ENCODE measurements at places on chromosomes 1 and 21. TPM values are rescaled to one million over a fixed set of nuclear protein-coding genes. Genes with fewer than 3 reads are reported as not detected.
A peak's percentile ranks its signal among the peaks of the same experiment; 100 is the strongest.

GRCh38 chr1:167104256-167104633 is 10.4 kb downstream of the STYXL2 start:
- no peak for DNase-seq

DNA sequence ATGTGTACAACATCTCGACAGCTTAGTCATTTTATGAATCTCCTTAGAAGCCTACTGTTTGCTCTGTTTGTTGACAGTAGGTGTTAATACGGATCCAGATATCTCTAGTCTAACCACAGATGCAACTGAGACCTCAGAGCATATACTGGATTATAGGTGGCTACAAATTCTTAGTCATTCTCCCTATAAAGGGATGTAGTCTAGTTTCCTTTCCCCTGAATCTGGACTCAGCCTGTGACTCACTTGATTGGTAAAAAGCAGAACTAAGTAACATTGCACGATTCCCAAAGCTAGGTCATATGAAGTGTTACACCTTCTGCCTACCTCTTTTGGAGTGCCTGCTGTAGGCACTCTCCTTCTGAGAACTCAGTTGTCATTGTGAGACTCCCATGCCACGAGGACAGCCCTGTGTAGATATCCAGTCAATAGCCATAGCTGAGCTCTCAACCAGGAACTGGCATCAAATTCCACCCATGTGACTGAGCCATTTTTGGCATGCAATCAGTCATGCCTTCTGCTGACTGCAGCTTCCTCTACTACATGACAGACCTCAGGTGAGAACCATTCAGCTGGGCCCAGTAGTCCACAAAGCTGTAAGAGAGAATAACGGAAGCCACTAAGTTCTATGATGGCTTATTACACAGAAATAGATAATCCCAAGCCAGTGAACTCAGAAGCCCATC is 135.9 kb upstream of the CHRM3 start:
- DNase-seq = no peak

Gene ANKRD35
- total RNA-seq = 19.5 TPM

Gene NGF
- total RNA-seq = not detected

- no peak for DNase-seq
These were observed 7.9 kb downstream of the CDK18 start for GRCh38 chr1:205512059-205513045.

Gene TRIM67
- not detected for total RNA-seq

Gene CHI3L2
- total RNA-seq = 2.3 TPM

DNA sequence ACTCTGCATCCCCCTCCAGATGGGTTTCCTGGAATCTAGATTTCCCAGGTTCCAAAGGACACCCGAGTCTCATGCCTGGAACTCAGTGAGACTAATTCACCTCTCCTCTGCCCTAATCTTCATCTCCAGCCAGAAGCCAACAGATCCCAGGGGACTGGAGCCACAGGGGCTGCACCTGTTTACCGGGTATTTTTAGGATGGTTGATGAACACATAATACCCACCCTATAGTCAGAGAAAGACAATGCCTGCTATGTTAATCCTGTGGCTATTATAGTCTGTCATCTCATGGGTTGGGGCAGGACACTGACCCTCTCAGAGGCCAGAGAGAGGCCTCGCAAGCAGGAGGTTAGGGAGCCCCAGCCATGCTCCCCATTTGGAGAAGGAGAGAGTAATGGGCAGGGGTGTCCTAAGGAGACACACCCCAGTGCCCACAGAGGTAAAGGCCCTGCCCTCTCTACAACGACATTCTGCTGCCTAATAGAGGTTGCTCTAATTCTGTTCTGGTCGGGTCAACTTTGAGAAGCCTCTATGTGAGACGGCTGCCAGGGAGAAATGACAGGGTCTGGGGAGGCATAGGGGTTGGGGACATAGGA is 1.0 kb upstream of the TNNI1 start:
- DNase-seq = peak; percentile 33

DNA sequence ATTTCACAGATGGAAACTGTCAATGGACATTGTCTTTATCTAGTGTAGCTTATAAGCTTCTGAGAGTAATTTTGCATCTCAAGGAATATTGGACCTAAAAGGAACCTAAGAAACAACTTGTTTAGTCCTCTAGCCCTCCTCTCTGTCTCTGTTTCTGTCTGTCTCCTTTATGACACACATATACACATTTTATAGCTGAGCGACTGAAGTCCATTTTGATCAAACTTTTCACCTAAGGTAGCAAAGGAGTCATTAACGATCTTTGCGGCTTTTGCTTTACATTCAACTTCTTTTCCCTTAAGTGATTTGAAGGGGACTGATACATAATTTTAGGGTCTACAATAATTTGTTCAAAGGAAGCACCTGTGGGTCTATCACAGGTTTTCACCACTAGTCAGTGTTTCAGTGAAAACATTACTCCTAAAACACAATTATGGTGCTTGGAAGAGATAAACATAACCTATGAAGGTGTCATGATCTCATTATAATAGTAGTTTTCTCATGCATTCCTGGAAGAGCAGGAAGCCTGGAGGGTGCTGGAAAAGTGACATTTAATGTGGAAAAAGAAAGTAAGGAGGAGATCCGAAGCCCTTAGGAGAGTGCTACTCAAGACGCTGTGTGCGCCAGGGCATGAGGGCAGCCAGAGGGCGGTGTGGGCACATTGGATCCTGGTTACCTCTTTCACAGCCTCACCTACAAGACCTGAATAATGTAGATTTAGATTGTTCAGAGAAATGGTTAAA is 248.6 kb downstream of the DNM3 start:
- DNase-seq = no peak

Gene CMPK1
- 93.5 TPM for total RNA-seq

Gene NR5A2
- total RNA-seq = 1.1 TPM

DNA sequence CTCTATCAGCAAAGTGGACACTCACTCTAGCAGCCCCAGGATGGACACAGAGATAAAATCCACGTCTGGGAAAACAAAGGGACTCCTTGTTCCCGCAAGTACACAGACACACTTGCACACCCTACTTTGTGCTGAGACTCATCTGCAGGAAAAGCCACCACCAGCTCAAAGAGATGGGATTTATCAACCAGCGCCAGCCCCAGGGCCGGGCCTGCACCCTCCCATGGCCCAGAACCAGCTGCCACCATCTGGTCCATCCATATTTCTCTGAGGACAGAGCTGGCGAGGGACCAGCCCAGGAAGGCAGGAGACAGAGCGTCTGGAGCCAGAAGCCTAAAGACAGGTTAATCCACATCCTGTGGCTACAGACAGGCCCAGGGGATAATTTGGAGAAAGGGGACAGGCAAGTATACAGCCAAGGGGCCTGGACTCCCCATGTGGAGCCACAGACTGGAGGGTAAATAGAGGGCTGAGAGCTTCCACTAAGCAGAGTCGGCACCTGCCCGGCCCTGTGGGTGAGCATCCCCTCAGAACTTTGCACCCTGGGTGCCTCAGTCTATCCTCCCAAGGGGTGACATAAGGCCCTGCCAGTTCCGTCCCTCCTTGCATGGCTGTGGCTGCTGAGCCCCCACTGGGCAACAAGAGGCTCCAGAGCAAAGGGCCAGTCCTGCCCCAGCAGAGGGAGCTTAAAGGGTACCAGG is 233.9 kb downstream of the PTPRU start:
- DNase-seq = no peak

Gene LEPR
- 7.4 TPM for total RNA-seq

Gene ZFYVE9
- total RNA-seq = 42.2 TPM

- DNase-seq = no peak
These were observed 63.7 kb downstream of the TOR1AIP2 start for GRCh38 chr1:179813626-179814545.

- no peak for DNase-seq
These were observed 3.1 kb downstream of the LAMB3 start for GRCh38 chr1:209648931-209649776.

Gene PLA2G2F
- not detected for total RNA-seq

DNA sequence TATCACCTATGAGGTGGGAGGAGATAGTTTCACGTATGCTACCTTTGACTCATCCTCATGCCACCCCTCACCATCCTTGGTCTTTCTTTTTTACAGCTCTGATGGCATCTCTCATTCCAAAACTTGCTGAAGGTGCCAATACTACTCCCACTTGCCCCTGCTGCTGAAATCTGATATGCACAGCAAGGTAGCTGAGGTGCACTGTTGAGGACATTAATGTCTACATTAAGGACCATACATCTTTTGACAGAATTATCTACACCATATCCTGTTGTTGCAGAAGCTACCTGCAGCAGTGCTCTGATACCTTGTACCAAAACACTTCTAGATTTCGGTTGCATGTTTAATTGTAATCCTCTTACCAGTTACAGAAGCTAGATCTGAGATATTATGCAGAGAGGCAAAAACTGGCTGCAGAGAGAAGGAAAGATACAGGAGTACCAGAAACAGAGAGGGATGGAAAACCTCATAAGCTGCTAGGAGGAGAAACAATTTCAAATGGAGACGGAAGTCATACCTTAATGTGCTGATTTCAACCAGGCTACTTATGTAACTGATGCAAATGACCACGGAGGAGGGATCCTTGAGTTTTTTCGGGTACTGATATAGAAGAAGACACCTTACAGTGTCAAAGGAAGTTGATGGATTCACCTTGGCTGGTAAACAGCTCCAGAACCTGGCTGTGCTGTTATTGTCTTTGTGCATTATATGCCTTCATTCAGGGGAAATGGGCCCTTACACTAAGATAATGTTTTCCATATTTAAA is 19.3 kb upstream of the PTPRC start:
- DNase-seq = no peak

DNA sequence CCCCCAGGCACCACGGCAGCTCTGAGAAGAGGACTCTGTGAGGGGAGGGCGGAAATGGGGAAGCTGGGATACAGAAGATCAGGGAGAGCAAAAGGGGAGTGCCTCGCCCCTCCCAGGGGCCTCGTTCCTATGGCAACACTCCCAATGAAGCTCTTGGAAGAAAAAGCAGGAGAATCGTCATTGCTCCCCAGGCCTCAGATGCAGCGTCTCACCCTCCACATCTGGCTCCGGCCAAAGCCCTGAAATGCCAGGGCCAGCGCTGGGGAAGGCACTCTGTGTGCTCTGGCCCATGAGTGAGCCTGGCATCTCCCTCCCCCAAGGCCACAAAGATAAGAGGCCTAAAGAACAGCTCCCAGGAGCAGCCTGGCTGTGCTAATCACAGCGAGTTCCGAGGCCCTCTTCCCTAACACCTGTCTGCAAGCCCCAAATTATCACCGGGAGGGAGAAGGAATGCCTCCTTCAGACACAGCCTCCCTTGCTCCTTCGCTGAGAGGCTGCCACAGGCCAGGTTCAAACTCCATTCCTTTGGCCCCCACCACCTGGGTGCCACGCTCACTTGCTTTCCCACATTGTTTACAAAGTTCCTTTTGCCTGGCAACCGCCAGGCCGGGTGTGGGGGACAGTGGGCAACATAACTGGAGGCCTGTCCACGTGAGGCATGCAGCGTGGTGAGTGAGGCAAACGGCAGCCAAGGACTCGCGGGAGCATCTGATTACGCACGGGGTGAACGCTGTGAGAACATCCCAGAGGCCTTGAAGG is 27.8 kb downstream of the ECE1 start:
- peak; percentile 47 for DNase-seq

GRCh38 chr21:27425172-27425571 is 458.3 kb upstream of the ADAMTS5 start:
- DNase-seq = no peak

Gene COL16A1
- 11.4 TPM for total RNA-seq

DNA sequence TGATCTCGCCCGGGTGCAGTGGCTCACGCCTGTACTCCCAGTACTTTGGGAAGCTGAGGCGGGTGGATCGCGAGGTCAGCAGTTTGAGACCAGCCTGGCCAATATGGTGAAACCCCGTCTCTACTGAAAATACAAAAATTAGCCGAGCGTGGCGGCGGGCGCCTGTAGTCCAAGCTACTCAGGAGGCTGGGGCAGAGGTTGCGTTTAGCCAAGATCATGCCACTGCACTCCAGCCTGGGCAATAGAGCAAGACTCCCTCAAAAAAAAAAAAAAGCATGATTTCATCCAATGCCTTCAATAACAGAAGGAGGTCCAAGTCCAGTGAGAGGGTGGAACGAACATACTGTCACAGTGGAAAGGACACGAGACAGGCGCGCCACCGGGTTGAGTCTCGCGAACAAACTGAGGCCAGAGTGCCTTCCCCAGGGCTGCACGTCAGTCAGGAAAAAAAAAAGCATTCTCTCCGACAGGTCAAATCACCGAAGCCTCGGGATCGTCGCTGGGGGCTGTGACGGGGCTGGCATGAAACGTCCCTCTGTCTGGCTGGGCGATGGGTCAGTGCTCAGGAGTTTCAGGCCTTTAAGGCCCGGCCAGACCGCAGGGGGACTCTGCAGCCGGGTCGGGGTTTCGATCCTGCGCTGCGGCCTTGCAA is 8.4 kb upstream of the CROCC start:
- DNase-seq = no peak

Gene ADGRL4
- 14.5 TPM for total RNA-seq

DNA sequence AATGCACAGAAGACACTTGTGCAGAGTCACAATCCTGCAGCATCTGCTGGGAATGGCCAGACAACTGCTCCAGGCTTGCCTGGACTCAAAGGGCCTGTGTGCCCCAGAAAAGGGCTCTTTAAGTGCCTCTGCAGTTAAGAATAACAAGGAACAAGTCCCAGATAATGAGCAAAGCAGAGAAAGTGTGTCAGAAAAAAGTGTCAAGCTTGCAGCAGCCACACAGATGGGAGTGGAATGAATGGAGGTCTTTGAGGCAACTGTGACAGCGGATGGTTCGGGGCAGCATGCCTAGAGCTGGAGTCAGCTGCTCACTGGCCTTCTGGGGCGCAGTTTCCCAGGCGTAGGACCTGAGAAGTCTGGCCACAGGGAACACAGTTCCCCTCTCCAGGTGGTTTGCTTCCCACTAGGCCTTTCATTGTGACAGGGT is 5.1 kb downstream of the PARP1 start:
- no peak for DNase-seq

GRCh38 chr1:94012708-94013366 is 103.6 kb upstream of the GCLM start:
- no peak for DNase-seq

DNA sequence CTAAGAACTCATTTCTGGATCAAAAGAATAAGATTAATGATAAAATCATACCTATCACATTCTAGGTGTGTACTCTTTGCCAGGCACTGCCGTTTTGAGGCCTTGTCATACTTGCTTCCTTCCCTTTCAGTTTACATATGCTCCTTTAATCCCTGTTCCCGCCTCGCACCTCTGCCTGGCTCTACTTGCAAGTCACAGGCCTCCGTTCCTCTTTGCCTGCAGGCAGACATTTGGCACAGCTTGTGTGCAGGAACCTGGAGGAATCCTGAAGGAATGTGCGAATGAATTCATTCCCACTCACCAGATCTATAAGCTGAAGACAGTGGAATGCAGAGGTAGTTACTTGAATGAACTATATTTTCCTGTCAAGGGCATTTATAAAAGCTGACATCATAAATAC is 13.8 kb downstream of the WLS start:
- no peak for DNase-seq

GRCh38 chr1:167057241-167057688 is 32.9 kb downstream of the GPA33 start:
- DNase-seq = no peak
